ENCODE measurements at places on chromosomes 3 and 15.

DNA sequence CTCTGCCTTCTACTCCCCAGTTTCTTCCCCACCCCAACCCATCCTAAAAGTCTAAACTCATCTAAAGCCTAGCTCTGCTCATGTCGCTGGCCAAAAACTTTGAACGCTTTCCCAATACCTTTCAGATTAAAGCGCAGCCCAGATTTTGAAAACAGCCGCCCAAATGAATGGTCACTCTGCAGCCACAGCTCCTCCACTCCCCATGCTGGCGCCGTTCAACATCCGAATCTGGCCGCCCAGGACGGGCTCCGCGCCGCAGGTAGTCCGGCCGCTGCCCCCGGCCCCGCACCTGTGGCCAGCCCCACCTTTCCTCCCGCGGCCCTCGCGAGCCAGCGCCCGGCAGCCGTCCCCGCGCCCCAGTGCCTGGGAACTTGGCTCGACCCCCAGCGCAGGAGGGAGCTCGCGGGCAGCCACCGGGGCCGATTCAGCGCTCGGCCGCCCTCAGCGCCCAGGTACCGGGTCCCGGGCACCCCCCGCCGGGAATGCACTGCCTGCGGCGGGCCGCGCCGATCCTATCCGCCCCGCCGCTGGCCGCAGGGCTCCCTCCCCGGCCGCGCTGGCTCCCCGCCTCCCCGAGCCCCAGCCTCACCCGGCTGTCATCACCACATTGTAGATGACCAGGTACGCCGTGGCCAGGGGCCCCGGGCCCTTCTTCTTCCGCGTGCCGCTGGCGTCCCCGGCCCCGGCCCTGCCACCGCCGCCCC, 417 bp downstream of the HACD2 start:
- peak; percentile 23 for DNase-seq

- DNase-seq, result no peak
Measured at GRCh38 chr3:185313693-185314246, 49.2 kb upstream of the MAP3K13 start.

- DNase-seq, result no peak
Measured at GRCh38 chr3:42511736-42512135, 9.3 kb downstream of the VIPR1 start.

DNA sequence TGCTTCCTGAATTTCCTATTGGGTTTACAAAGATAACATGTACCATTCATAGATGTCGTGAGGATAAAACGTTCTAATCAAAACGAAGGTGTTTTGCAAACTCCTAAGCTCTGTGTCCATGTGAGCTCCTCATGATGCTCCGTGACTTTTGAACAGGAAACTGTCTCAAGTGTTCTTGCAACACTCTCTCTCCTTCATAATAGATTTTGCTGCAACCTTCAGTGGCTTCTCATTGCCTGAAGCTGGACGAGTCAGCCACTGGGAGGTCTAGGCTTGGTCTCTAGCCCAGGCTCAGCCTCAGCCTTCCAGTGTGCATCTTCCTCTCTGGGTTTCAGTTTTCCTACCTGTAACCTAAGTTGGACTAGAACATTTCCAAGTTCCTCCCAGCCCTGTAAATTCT, 18.7 kb upstream of the BCL2A1 start:
- DNase-seq, result no peak

GRCh38 chr3:186411994-186412393, 50.0 kb upstream of the DGKG start:
- no peak for DNase-seq

DNA sequence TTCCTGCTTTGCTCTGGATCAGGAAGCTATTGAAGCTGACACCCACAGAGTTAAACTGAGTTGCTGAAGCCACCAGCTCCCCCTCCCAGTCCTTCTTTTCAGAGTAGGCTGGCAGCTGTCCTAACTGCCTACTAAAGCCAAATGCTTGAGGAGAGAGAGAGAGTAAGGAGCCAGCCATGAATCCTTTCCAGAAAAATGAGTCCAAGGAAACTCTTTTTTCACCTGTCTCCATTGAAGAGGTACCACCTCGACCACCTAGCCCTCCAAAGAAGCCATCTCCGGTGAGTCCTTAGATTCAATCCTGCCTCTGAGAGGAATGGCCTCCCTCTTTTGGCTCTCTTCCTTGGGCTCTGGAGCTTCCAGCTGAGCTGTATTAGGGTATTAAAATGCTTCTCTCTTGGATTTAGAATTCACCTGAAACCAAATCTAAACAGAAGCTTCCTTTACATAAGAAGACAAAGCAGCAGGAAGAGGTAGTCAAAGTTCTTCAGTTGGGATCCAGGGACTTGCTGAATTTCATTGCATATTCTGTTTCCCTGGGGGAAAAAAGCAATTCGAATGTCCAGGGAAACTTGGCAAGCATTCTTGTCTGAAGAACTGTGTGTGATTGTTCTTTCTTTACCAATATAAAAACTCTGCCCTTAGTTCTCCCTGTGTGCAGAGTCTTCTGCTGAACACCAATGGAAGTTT, at the start of gene SLC15A2:
Gene SLC15A2 (plus strand): TSS at position 101 of the 690 bp plus-strand sequence. CDS start 76 bp downstream, at position 177.
- no peak for DNase-seq

GRCh38 chr3:10007126-10007782, 19.0 kb upstream of the FANCD2 start:
- no peak for DNase-seq

DNA sequence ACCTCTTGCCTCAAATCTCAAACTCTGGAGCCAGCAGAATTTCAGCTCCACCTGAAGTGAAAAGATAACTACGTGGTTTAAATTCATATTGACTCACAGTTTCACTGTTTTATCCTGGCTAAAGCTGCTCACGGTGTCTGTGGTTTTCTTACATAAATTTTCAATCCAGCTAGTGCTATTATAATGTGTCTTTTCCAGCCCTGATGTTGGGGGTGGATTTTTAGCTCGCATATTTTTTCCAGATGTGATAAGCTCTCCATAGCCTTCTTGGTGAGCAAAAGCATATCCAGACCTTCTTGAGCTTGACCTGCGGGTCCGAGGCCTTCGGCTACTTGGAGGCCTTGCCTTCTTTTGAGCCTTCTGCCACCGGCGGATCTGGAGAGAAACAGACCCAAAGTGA, 239.3 kb downstream of the DTWD1 start:
- no peak for DNase-seq

- DNase-seq, result no peak
Measured at GRCh38 chr3:152314677-152315353, 46.1 kb downstream of the MBNL1 start.

DNA sequence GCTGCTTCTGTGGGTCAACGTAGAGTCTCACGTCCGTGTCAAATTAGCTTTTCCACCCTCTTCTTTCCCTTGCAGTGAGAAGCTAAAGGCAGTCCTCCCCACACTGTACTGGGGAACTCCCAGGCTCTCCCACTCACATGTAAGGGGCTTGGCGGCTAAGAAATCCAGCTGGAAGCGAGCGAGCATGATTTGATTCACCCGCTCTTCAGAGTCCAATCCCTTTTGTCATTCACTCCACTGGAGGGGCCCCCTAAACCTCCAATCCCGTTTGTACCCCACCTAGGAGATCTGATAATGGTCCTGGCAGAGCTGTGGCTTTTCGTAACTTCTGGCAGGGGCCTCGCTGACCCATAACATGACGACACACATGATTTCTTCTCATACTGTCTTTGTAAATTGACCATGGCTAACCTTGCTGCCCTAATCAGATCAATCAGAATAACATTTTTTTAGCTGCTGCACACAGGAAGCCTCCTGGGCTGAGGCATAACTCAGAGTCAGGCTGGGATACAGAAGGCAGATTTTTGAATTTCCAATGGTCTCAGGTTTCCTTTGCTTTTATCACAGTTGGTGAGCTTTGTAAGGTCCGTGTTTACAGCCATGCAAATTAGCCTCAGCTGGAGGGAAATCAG, 235.2 kb downstream of the GREM1 start:
- DNase-seq, result no peak

DNA sequence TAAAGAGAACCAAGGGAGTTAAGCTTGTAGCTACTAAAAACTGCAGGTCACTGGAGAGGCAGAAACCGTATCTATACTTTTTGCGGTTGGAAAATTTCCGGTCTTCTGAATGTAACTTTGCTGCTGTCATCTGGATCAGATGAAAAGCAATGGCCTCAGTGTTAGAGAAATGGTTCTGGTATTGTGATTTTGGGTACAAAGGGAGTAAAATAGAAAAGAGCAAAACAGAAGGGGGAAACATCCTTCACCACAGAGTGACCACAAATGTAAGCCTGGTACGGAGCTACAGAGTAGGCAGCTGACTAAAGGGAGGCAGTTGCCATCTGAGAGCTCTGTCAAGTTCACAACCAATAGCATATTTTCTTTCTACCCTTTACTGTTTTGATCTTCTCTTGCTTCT, 5.6 kb downstream of the CD96 start:
- DNase-seq, result no peak

GRCh38 chr3:183290216-183290615, 37.2 kb downstream of the B3GNT5 start:
- no peak for DNase-seq

- DNase-seq, result peak; percentile 30
Measured at GRCh38 chr3:193016437-193016901, 98.8 kb upstream of the MB21D2 start.

- no peak for DNase-seq
Measured at GRCh38 chr3:143736205-143736997, 111.9 kb downstream of the SLC9A9 start.

All from NCI-H345 (cell line).